ENCODE measurements at places on chromosomes 13 and 19. TPM values are rescaled to one million over a fixed set of nuclear protein-coding genes. Genes with fewer than 3 reads are reported as not detected.

The RFPL4AL1 gene
- total RNA-seq, result not detected

DNA sequence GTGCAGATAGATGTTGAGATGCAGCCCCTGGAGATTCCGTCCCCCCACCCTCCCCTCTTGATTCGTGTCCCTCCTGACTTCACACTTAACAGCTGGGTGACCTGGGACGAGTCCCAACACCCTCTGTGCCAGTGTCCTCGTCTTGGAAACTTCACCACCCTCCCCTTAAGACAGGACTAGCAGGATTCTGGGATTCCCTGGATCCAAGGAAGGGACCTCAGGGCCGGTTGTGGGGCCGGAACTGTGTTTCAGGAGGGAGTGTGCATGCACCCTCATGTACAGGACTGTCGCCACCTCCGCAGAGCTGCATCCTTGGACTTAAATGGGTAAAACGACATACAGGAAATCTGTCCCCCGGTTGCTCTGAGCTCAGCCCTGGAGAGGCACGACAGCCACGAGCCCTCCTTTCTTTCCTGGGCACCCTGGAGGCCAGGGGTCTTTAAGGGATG is 990 bp downstream of the MYO9B start:
- H3K27ac ChIP-seq, result peak overlapping the region; percentile 73
- no peaks in the 10 kb centered on the region for H3K27me3 ChIP-seq
- H3K4me3 ChIP-seq, result peak overlapping the region; percentile 72

GRCh38 chr13:51327961-51328360 is 11.5 kb upstream of the SERPINE3 start:
- no peak overlapping the region for H3K27ac ChIP-seq
- no peaks in the 10 kb centered on the region for H3K4me1 ChIP-seq
- H3K36me3 ChIP-seq, result no peaks in the 10 kb centered on the region
- no peak overlapping the region for H3K4me3 ChIP-seq
- DNase-seq, result no peak
- no peaks in the 10 kb centered on the region for H3K27me3 ChIP-seq

GRCh38 chr13:28843639-28844038 is 23.5 kb downstream of the MTUS2 start:
- H3K27me3 ChIP-seq, result no peaks in the 10 kb centered on the region
- H3K27ac ChIP-seq, result no peak overlapping the region
- H3K4me3 ChIP-seq, result no peak overlapping the region
- DNase-seq, result no peak
- no peaks in the 10 kb centered on the region for H3K36me3 ChIP-seq

DNA sequence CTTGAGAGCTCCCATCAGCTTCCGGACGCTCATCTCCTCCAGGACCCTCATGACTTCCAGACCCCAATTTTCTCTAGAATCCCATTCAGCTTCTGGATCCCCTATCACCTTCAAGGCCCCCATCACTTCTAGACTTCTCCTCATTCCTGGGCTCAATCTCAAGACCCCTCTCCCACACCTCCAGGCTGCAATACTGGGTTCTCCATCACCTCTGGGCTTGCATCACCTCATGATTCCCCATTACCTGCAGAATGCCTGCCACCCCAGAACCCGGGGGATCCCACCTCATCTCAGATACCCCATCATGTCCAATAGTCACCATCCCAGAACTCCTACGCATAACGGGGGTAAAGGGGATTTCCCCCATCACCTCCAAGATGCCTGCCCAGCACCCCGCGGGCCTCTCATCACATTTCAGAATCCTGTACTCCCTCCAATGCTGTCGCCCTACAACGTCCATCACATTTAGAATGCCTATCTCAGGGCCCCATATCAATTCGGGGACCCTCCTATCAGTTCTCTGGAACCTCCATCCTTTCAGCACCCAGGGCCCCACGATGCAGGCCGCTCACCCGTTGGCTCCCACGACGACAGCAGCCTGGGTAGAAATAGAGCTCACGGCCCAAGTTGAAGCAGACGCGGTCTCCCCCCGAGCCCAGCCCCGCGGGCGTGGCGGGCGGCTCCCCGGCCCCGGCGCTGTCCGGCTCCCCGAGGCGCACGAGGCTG is 738 bp downstream of the DMWD start:
- peaks cover 11% of the 10 kb centered on the region for H3K27me3 ChIP-seq
- peak overlapping the region; percentile 68 for H3K4me3 ChIP-seq
- H3K4me1 ChIP-seq, result peaks cover 30% of the 10 kb centered on the region
- DNase-seq, result no peak

DNA sequence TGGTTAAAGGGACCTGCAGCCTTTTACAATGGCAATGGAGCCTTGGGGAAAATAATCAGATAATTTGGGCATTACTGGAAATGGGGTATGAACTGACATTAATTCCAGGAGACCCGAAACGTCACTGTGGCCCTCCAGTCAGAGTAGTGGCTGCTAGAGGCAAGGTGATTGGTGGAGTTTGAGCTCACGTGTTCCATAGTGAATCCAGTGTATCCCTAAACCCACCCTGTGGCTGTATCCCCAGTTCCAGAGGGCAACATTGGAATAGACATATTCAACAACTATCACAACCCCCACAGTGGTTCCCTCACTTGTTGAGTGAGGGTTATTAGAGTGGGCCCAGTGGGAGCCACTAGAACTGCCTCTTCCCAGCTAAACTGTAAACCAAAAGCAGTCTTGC is 3.3 kb upstream of the LILRA2 start:
- H3K27ac ChIP-seq, result no peak overlapping the region
- no peak overlapping the region for H3K4me3 ChIP-seq
- no peak for DNase-seq
- peaks cover 5% of the 10 kb centered on the region for H3K27me3 ChIP-seq
- H3K36me3 ChIP-seq, result no peaks in the 10 kb centered on the region
